HFFc6 (cell line): ENCODE measurements at places on chromosomes 3 and 15. TPM values are rescaled to one million over a fixed set of nuclear protein-coding genes. Genes with fewer than 3 reads are reported as not detected.

- H3K27me3 ChIP-seq: peaks cover 2% of the 10 kb centered on the region
- H3K4me1 ChIP-seq: no peaks in the 10 kb centered on the region
- H3K36me3 ChIP-seq: peaks cover 5% of the 10 kb centered on the region; the same call in 1 of the 2 replicates
- no peak overlapping the region for H3K4me3 ChIP-seq
Measured at GRCh38 chr15:93146601-93147000, 57.6 kb upstream of the RGMA start.

Gene XCR1
- total RNA-seq: not detected in 3 replicates

Gene PARP15
- total RNA-seq: 0.05 TPM in 1 of 3 replicates, not detected in the others

- H3K27ac ChIP-seq: no peak overlapping the region
- H3K36me3 ChIP-seq: no peaks in the 10 kb centered on the region
- peak; percentile 2 for DNase-seq
- peaks cover 4% of the 10 kb centered on the region for H3K27me3 ChIP-seq
- peaks cover 8% of the 10 kb centered on the region; the same call in 1 of the 2 replicates for H3K4me1 ChIP-seq
Measured at GRCh38 chr15:31977812-31978661, 52.3 kb upstream of the CHRNA7 start.

Gene KIF7
- total RNA-seq: 21.9 to 26.3 TPM (median 26.2 TPM) in 3 replicates

GRCh38 chr3:172415323-172415722 is 32.9 kb downstream of the GHSR start:
- no peak overlapping the region for H3K27ac ChIP-seq
- no peaks in the 10 kb centered on the region for H3K4me1 ChIP-seq
- peaks cover 7% of the 10 kb centered on the region for H3K27me3 ChIP-seq
- H3K4me3 ChIP-seq: no peak overlapping the region

- H3K4me1 ChIP-seq: peaks cover 13% of the 10 kb centered on the region
- H3K4me3 ChIP-seq: no peak overlapping the region
- no peak overlapping the region for H3K27ac ChIP-seq
Measured at GRCh38 chr3:197421021-197421420, 122.6 kb upstream of the DLG1 start.

DNA sequence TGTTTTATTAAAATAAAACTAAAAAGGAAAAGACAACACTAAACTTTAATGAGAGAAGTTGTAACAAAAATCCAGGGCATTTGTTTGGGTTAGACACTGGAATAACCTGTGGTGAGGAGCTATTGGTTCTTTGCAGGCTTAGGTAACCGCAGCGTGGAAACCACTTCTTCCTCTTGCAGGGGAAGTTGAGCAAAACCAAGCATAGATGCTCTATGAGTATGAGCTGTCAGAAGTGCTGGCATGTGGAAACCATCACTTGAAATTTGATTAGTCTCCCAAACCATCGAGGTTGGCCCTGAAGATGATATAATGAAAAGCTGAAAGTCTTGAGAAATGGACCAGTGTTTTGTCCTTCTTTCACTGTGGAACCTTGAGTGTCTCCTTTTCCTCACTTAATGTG is 127.1 kb upstream of the RBMS3 start:
- DNase-seq: no peak
- H3K27ac ChIP-seq: no peak overlapping the region
- H3K4me1 ChIP-seq: no peaks in the 10 kb centered on the region
- H3K4me3 ChIP-seq: no peak overlapping the region

- no peak overlapping the region for H3K27ac ChIP-seq
- no peaks in the 10 kb centered on the region; the same call in 1 of the 2 replicates for H3K36me3 ChIP-seq
- H3K27me3 ChIP-seq: no peaks in the 10 kb centered on the region
- DNase-seq: no peak
Measured at GRCh38 chr3:182136008-182136910, 424.5 kb downstream of the SOX2 start.

DNA sequence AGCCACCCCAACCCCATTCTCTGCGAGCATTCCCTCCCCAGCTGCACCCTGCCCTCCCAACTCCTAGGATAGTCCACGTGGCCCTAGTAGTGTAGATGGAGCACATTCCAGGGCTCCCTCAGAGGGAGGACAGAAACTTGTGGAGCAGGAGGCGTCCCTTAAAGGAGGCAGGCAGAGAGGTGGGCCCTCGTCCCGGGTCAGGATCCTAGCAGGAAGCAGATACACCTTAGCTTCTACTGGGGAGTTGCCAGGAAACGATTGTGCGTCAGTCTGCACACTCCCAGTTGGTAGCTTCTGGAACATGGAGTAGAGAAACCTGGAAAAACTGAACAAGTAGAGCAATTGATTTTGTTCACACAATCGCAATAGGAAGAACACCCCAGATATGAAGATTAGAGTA is 43.9 kb upstream of the KLHL25 start:
- no peaks in the 10 kb centered on the region for H3K36me3 ChIP-seq
- peaks cover 12% of the 10 kb centered on the region; the same call in 1 of the 2 replicates for H3K27me3 ChIP-seq
- peaks cover 6% of the 10 kb centered on the region for H3K4me1 ChIP-seq
- no peak overlapping the region for H3K27ac ChIP-seq
- no peak overlapping the region for H3K4me3 ChIP-seq

Gene SERINC4
- 0.09 TPM in 1 of 3 replicates, not detected in the others for total RNA-seq

GRCh38 chr15:63194880-63195568 is 5.6 kb downstream of the RAB8B start:
- peaks cover 5% of the 10 kb centered on the region for H3K36me3 ChIP-seq
- H3K27ac ChIP-seq: no peak overlapping the region
- DNase-seq: no peak

- H3K36me3 ChIP-seq: peaks cover 4% of the 10 kb centered on the region
- H3K27ac ChIP-seq: no peak overlapping the region
- no peak for DNase-seq
- H3K27me3 ChIP-seq: no peaks in the 10 kb centered on the region; the same call in 1 of the 2 replicates
- H3K4me1 ChIP-seq: peaks cover 47% of the 10 kb centered on the region
Measured at GRCh38 chr3:71243229-71243628, 340.3 kb downstream of the FOXP1 start.

- no peaks in the 10 kb centered on the region for H3K36me3 ChIP-seq
- H3K27ac ChIP-seq: peak overlapping the region; percentile 77
- peaks cover 9% of the 10 kb centered on the region for H3K27me3 ChIP-seq
- H3K4me1 ChIP-seq: peaks cover 59% of the 10 kb centered on the region
Measured at GRCh38 chr15:58546635-58547627, 115.1 kb downstream of the LIPC start.

- H3K36me3 ChIP-seq: no peaks in the 10 kb centered on the region
- H3K4me1 ChIP-seq: peaks cover 22% of the 10 kb centered on the region; the same call in 1 of the 2 replicates
- no peaks in the 10 kb centered on the region for H3K27me3 ChIP-seq
- H3K27ac ChIP-seq: no peak overlapping the region
- no peak for DNase-seq
Measured at GRCh38 chr3:88985491-88985890, 121.9 kb upstream of the EPHA3 start.

DNA sequence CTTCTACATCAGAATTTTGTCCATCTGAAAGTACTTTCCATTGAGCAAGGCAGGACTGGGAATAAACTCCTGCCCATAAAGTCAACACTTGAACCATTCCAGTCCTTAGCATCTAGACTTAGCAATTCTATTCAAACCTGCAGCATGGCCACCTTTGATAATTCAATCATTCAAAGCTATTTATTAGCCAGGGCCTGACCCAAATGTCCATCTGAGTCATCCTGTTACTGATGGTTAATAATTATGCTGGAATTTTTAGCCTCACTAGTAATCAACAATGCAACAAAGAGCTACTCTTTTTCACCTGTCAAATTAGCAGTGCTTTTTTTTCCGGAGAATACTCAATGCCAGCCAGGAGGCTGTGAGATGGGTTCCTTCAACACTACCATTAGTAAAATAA is 72.7 kb upstream of the SNRK start:
- H3K4me1 ChIP-seq: peaks cover 36% of the 10 kb centered on the region
- DNase-seq: no peak
- H3K27ac ChIP-seq: no peak overlapping the region
- H3K27me3 ChIP-seq: peaks cover 18% of the 10 kb centered on the region
- H3K4me3 ChIP-seq: no peak overlapping the region

Gene SLC2A2
- total RNA-seq: not detected in 2 replicates

- peaks cover 7% of the 10 kb centered on the region for H3K27me3 ChIP-seq
- H3K36me3 ChIP-seq: no peaks in the 10 kb centered on the region
- H3K4me1 ChIP-seq: peaks cover 12% of the 10 kb centered on the region
- H3K27ac ChIP-seq: no peak overlapping the region
Measured at GRCh38 chr15:50176869-50177268, 5.1 kb upstream of the SLC27A2 start.

DNA sequence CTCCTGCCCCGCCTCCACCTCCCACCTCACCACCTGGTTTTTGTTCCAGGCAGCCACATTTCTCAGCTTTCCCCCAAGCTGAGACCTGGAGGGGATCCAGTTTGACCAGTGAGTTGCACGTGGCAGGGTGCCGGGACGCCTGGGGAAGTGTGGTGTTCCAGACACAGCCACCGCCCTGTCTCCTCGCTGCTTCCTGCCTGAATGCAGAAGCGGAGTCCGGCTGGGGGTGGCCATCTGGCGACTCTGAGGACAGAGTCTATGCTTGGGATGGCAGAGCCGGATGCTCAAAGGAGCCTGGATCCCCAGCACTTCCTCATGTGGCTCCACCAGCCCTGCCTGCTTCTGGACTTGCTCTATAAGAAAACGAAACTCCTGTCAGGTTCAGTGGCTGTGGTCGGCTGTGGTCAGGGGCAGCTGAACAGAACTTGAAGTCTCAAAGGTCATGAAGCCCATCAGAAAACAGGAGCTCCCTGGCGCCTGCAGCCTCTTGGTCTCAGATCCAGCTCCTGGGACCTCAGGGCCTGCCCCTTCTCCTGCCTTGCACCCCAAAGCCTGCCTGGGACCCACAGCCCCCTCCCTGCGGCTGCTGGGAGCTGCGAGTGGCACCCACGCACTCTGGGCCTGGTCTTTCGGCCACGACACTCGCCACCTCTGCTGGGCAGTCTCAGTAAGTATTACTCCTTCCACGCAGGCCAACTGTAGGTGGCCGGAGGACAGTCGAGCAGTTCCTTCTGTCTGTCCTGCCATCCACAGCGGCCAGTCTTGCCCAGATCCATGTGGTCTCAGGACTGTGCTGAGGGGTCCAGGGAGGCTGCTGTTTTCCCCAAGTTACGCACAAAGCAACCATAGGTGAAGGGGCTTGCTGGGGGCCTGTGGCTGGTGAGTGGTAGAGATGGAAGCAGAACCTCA is 112.8 kb upstream of the MEF2A start:
- no peak overlapping the region; the same call in 1 of the 2 replicates for H3K4me3 ChIP-seq
- H3K27me3 ChIP-seq: peaks cover 1% of the 10 kb centered on the region; the same call in 1 of the 2 replicates
- no peak for DNase-seq
- no peaks in the 10 kb centered on the region for H3K36me3 ChIP-seq
- H3K4me1 ChIP-seq: peaks cover 50% of the 10 kb centered on the region

Gene ANKRD63
- not detected in 3 replicates for total RNA-seq

DNA sequence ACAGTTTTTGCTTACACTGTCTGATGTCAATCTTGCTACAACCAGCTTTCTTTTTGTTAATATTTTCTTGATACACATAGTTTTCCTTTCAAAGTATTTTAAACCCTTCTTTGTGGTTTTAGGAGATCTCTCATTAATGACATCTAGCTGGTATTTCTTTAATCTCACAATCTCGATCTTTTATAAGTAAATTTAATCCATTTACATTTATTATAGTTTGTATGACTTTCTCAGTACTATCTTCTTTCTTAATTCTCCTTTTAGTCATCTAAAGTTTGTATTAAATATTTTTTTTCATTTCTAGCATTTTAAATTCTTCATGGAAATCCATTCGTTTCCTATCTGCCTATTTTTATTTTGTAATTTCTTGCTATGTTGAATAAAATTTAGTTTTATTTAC is 55.4 kb downstream of the MRPL3 start:
- H3K4me3 ChIP-seq: no peak overlapping the region
- no peaks in the 10 kb centered on the region for H3K4me1 ChIP-seq
- no peaks in the 10 kb centered on the region for H3K36me3 ChIP-seq

GRCh38 chr3:18898911-18899310 is 249.4 kb upstream of the KCNH8 start:
- DNase-seq: no peak
- H3K4me3 ChIP-seq: no peak overlapping the region
- no peak overlapping the region for H3K27ac ChIP-seq

Gene AGBL1
- not detected in 3 replicates for total RNA-seq

DNA sequence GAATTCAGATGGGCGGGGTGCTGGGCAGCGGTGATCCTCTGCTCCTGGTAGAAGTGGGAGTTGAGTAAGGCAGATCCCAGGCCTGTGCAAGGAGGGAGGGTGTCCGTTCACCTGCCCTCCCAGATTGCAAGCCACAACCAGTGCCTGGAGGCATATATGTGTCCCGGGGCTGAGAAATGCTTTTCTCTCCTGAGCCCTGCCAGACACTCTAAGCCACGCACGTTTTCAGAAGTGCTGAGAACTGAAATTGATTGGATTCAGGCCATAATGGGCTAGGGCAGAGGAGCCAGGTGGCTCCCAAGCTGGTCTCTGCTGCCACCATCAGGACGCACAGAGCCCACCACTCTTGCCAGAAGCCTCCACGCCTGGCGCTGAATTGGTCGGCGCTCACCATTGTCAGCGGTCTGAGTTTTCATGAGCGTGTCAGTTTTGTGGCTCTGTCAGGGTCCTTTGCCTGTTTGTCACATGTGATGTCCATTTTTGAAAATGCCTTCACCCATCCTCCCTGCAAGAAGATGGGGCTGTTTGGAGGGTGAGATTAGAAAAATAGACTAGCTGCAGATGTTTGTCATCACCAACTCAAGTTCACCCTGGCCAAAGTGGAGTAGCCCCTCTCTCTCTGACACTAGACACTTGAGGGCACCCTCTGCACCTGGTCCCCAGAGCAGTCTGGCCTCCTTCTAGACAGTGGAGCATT is 15.4 kb upstream of the BFSP2 start:
- H3K27me3 ChIP-seq: peaks cover 38% of the 10 kb centered on the region
- no peaks in the 10 kb centered on the region for H3K36me3 ChIP-seq
- peaks cover 11% of the 10 kb centered on the region; the same call in 1 of the 2 replicates for H3K4me1 ChIP-seq

DNA sequence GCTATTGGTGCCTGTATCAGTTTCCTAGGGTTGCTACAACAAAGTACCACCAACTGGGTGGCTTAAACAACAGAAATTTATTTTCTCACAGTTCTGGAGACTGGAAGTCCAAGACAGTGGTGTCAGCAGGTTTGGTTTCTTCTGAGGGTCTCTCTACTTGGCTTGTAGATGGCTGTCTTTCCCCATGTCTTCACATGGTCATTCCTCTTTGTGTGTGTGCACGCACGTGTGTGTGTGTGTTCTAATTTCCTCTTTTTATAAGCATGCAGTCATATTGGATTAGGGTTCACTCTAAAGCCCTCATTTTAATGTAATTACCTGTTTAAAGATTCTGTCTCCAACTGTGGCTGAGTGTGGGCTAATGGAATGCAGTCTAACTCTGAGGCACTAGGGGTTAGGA is 182.5 kb downstream of the SPATA16 start:
- H3K4me1 ChIP-seq: no peaks in the 10 kb centered on the region
- no peaks in the 10 kb centered on the region for H3K36me3 ChIP-seq
- DNase-seq: no peak
- H3K4me3 ChIP-seq: no peak overlapping the region

- H3K27me3 ChIP-seq: no peaks in the 10 kb centered on the region
- H3K4me1 ChIP-seq: peaks cover 19% of the 10 kb centered on the region
Measured at GRCh38 chr15:66452420-66452819, 45.1 kb downstream of the SNAPC5 start.

- H3K27ac ChIP-seq: no peak within 1 kb of the TSS
- peaks cover 53% of the 10 kb centered on the region for H3K4me1 ChIP-seq
- peak within 1 kb of the TSS; percentile 76 for H3K4me3 ChIP-seq
- peaks cover 74% of the 10 kb centered on the region for H3K27me3 ChIP-seq
Measured at GRCh38 chr3:147409143-147410115, at the start of gene ZIC1. Gene ZIC1, plus strand, starts transcription at chr3:147409365. Its CDS starts 748 bp downstream, at chr3:147410113.

Gene PSMD6
- total RNA-seq: 106 to 123 TPM (median 112 TPM) in 3 replicates
